IMR-90 (cell line): ENCODE measurements at places on chromosomes 4 and X.

DNA sequence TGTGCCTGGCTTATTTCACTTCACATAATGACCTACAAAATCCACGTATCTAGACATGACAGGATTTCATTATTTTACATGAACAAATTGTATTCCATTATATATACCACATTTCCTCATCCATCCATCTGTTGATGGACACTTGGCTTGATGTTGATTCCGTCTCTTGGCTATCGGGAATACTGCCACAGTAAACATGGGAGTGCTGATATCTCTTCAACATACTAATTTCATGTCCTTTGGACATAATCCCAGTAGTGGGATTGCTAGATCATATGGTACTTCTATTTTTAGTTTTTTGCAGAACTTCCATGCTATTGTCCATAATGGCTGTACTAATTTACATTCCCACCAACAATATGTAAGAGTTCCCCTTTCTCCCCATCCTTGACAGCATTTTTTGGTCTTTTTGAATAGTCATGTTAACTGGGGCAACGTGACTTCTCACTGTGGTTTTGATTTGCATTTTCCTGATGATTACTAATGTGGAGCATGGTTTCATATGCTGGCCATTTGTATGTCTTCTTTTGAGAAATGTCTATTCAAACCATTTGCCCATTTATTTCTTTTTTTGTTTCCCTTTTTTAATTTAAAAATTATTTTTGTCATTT is 68.9 kb downstream of the HTRA3 start:
- DNase-seq, result no peak

DNA sequence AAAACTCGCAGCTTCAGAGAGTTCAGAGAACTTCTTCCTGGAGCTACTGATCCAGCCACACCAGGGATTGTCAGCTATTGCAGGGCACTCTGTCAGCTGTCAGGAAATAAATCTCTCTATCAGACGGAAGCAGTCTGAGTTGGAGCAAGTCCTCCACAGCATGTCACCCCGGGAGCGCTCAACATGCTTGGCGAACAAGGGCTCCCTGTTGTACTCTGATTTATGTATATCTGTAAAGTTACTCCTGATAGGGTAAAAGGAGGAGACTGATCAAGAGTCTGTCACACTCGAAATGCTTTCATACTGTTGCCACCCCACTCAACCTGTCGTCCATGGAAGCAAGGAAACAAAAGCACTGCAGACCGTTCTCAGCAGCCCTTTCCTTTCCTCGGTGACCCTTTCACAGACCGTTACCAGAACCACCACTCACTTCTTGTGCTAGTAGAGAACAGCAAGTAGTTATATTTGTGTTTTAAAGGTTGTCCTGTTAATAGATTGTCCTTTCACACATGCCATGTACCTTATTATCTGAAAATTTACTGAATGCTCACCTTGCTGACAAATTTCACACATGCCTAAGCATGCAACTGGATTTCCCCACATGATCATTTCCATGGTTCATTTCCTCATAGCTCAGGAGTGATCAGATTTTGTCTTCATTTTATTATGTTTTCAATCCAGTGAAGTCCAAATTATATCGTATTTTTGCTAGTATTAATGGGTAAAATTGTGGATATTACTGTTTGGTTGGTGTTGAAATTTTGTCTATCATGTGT is 2108.9 kb upstream of the TENM3 start:
- DNase-seq, result no peak

- no peak for DNase-seq
These were observed 6.3 kb downstream of the SLC49A3 start for GRCh38 chr4:682490-683172.

DNA sequence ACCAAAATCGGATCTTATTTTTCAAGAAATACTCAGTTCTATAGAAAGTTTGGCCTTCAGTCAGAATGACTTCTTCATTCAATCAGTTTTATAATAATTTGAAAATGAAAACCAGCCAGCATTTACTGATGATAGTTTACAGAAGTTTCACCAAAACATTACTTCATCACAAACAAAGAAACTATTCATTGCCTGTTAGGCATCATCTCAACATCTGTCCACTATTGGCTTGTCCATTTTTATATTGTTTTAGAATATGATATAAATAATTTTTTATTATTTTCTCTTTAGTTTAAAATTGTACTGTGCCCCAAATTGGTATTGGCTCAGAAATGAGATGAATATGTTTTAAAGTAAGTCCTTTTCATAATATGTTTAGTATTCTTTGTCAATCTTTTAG is 38.4 kb downstream of the FAT4 start:
- DNase-seq, result no peak

DNA sequence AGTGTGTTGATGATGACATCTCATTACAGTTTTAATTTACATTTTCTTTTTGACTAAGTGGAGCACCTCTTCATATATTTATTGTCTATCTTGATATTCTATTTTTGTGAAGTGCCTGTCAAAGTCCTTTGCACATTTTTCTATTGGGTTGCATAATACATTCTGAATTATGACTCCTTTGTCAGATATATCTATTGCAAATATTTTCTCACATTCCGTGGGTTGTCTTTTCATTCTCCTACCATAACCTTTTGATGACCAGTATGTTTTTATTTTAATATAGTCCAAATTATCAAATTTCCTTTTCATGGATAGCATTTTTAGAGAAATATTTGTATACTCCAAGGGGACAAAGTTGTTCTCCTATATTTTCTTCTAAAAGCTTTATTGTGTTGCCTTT is 126.4 kb downstream of the PJA1 start:
- no peak for DNase-seq

DNA sequence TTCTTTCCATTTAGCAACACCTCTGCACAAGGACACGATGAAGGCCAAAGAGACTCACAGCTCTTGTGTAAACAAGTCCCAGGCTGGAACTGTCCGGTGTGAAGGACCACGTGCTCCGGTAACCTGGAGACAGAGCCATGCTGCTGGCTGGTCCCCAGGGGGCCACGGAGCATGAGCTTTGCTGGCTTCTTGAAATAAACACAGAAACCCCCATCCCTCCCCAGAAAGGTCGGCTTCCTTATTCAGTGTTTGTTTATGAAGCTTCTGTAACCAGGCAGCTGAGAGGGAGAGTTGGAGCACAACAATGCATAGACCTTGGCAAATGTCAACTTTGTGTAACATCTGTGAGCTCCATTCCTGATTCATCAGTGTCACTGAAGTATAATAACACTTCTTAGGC is 109.4 kb downstream of the GPR143 start:
- peak; percentile 31 for DNase-seq

- DNase-seq, result no peak
These were observed 90.4 kb downstream of the GPAT3 start for GRCh38 chr4:83626245-83626836.

GRCh38 chr4:40607221-40607620 is 22.4 kb downstream of the RBM47 start:
- peak; percentile 27 for DNase-seq

GRCh38 chr4:98710831-98711230 is 52.4 kb upstream of the TSPAN5 start:
- DNase-seq, result no peak

GRCh38 chr4:676871-677235 is 2.5 kb downstream of the MYL5 start:
- DNase-seq, result no peak

DNA sequence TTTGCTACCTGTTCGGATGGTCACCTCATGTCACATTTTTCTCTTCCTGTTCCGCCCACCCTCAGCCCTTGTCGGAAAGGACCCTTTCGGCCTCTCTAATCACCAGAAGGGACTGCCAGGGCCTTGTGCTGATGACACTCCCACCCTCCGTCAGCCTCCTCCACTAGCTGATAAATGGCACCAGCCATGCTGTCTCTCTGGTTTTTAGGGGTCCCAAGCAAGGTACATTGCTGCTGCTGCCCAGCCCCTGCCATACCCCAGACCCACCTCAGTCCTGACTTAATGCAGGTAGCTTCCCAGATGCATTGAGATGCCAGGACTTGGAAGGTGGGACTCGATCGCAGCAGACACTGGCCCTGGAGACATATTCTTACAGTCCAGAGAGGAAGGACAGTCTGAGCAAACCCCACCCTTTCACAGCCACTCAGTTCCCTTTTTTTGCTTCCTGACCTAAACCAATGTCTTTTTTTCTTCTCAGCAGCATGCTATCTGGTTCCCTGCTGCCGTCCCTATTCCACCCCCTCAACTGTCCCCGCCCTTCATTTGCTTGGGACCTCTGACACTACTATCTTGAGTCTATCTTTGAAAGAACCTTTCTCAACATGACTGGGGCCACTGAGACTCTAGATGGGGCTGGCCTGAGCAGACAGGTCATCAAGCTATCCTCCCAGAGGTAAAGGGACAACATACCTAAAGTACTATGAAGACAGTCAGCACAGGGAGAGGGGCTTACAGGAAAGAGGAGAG is at the start of gene BTK:
Gene BTK, minus strand, starts transcription at position 397 of the 747 bp plus-strand sequence. CDS start 10,907 bp downstream, outside the sequence.
- no peak for DNase-seq

DNA sequence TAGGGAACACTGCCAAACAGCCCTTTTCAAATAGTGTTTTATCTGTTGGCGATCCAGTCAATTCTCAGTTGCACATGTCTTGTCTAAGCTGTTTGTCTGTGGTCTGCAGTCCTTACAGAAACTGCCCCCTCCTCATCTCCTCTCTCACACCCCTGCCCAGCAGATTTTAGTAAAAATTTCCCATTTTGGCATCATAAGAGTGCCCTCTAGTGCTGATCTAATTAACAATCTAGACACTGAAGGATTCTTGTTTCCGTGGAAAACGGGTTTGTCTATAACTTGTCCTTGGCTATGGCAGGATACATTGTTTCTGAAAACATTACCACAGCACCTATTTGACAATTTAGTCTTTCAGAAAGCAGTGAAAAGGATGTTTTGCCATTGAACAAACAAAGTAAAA is 227.2 kb upstream of the MBNL3 start:
- DNase-seq, result no peak

DNA sequence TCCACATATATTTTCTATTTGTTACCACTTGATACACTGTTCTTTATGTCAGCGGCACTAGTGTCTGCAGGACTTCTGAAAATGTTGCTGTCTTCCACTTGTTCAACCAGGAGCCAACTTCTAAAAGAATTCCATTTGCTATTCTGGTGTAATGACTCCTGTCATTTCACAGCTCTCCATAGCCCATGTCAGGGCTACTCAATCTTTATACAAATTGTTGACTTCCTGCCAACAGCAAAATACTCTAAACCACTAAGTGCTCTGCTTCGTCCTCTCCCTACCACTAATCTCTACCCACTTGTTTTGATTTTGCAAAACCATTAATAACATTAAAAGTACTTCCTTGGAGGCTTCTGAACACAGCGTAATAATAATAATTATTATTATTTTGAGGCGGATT is 7.2 kb downstream of the CTSO start:
- DNase-seq, result peak; percentile 27

DNA sequence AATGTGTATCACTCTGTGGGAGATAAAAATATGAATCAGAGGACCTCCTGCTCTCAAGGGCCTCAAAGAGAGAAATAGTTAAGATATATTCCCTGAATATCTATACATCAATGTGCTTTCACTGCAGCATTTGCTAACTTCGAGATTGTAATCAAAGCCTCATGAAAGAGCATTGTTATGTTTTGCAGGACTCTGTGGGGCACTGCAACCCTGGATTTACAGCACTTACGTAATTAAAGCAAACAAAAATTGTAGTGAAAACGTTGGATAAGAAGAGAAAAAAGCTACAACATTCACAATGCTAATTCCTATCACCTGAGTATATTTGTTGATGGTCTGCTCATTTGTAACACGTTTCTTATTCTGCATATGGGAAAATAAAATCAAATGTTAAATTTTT is 48.0 kb downstream of the ETNPPL start:
- no peak for DNase-seq

- DNase-seq, result no peak
These were observed 145.6 kb upstream of the FAT4 start for GRCh38 chr4:125169192-125169591.

DNA sequence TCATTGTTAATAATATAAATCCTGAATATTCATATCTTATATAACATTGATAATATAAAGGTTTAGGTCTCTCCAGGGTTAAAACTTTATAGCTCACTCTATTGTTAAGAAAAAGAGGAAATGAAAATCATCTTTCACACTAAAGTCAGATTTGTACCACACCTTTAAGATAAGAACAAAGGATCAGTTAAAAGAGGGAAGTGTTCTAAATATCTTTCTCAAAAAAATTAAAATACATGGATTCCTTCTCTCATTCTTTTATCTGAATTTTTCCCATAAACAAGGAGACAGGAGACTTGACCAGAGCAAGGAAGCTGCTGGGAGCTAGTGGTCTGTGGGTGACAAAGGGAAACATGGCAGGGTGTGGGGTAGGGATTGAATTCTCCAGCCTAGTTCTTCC is 323.0 kb upstream of the CPXCR1 start:
- no peak for DNase-seq

DNA sequence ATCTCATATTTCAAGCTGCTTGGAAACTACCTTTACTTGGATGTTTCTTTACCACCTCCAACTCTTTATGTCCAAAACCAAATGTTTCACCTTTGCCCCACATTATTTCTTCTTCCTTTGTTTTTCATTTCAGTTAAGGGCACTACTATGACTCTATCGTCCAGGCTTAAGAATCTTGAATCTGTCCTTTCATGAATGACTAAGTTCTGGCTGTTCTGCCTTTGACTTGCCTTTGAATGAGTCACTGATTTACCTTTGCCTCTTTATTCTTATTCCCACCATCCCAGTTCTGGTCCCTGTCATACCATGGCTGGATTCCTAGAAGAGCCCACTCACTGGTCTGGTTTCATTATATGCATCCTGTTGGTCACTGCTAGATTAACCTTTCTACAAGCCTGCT is 30.6 kb upstream of the PLAC1 start:
- DNase-seq, result peak; percentile 76

- no peak for DNase-seq
These were observed 43.5 kb upstream of the GPR174 start for GRCh38 chrX:79100791-79101484.

- DNase-seq, result no peak
These were observed 255.4 kb downstream of the PRDM5 start for GRCh38 chr4:120667102-120667501.
